ENCODE measurements at places on chromosomes 7 and 10.
A peak's percentile ranks its signal among the peaks of the same experiment; 100 is the strongest.

DNA sequence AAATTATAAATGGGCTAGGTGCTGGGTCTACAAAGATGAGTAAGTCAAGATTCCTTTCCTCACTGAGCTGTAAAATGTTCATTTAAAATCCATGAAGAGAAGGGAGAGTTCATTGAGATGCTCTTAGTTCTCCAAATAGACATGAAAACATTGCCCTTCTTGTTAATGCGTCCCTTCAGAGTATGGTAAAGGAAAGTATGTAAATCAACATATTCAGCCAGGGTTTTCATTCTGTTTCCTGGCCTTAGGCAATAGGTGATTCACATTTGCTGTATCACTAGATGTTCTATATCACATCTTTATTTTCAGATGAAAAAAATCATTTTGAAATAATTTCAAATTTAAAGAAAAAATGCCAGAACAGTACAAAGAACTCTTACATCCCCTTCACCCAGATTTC is 5.4 kb downstream of the ANKIB1 start:
- DNase-seq, result no peak

GRCh38 chr10:19659920-19660655 is 156.1 kb upstream of the PLXDC2 start:
- DNase-seq, result no peak

DNA sequence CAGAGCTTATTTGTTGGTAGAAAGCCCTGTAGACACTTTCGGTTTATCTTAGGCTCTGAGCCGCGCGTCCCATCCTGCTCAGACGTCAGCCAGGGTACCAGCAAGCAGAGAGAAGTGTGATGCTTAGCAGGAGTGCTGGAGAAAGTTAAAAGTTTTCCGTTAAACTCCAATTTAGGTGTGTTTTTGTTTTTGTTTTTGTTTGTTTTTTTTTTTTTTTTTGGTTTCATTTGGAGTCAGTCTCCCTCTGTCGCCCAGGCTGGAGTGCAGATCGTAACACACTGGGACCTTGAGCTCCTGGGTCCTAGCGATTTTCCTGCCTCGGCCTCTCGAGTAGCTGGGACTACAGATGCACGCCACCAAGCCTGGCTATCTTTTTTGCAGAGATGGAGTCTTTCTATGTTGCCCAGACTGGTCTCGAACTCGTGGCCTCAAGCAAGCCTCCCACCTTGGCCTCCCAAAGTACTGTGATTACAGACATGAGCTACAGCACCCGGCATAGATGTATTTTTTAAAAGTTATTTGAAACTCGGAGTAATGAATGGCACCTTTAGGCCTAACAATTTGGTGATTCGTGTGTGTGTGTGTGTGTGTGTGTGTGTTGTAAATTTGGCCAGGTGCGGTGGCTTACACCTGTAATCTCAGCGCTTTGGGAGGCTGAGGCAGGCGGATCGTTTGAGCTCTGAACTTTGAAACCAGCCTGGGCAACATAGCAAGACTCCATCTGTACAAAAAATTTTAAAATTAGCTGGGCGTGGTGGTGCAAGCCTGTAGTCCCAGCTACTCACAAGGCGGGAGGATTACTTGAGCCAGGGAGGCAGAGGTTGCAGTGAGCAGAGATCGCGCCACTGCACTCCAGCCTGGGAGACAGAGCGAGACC is 1.3 kb upstream of the HIP1 start:
- peak; percentile 40 for DNase-seq

DNA sequence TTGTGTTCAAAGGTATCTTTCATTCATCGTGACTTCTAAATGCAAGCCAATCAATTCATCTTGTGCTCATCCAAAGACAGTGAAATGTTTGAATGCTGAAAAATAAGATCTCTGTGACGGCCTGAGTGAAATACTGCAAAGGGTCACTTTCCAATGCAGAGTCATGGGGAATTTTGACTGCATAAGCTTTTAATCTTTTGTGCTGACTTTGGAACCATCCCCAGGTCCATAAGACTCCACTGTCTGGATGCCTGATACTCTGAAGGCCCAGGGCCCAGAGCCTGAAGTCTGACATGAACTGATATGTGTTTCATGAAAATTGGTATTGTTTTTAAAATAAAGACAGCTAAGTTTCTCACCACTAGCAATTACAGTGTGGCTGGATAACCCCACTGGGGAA is 39.0 kb downstream of the PPP1R3C start:
- DNase-seq, result no peak

DNA sequence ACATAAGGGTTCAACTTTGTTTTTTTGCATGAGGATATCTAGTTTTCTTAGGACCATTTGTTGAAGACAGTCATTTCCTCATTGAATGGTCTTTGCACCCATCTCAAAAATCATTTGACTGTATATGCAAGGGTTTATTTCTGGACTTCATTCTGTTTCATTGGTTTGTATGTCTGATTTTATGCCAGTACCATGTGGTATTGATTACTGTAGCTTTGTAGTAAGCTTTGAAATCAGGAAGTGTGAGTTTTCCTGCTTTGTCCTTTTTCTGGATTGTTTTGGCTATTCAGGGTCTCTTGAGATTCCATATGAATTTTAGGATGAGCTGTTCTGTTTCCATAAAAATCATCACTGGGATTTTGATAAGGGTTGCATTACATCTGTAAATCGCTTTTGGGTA is 63.9 kb downstream of the SND1 start:
- no peak for DNase-seq

DNA sequence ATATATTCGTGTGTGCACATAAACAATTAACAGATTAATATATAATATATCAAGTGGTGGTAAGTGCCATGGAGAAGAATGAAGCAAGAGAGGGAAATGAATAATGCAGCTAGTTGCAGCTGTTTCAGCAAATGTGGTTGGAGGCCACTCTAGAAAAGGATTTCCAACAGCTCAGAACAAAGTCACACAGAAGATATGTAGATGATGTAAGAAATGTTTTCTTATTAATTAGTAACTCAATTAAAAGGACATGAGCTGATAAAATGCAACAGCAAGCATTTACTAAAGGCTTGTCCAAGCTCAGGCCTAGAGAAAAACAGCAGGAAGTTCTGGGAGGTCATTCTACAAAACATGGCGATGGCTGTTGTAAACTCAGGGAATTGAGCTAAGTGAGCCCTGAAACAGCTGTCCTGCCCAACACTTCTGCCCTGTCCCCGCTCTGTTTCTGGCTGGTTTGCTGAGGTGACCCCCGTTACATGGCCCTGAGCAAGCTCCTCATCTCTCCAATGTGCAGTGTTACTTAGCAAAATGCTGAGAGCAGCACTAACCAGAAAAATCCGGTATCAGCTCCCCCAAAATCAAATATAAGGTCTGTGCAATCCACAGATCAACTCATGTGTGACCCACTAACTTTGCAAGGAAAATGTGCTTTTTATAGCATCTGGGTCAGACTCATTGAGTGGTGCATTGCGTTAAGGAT is 23.4 kb upstream of the C10orf67 start:
- DNase-seq, result no peak

- DNase-seq, result no peak
Observed at GRCh38 chr7:40793132-40793531, 658.3 kb downstream of the SUGCT start.

DNA sequence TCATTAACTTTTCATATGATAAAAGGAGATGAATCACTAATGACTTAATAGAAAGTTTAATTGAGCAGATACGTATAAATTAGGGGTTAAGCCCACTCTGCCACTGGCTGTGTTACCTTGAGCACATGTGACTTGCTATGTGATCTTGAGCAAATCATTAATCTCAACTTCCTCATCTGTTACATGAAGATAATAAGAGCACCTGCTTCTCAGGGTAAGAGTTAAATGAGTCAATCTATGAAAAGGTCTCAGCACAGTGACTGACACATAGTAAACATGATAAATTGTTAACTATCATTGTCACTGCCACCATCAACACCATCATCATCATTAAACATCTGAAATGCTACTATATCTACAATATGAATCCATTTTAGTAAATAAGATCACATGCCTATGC is 110.8 kb downstream of the TPK1 start:
- no peak for DNase-seq

- no peak for DNase-seq
Observed at GRCh38 chr10:59109826-59110225, 66.6 kb upstream of the PHYHIPL start.

- DNase-seq, result no peak
Observed at GRCh38 chr7:149731207-149731955, 42.0 kb downstream of the ZNF467 start.

GRCh38 chr10:22682237-22683139 is 31.9 kb downstream of the PIP4K2A start:
- DNase-seq, result peak; percentile 52

GRCh38 chr10:35559416-35559815 is 45.7 kb upstream of the GJD4 start:
- no peak for DNase-seq

GRCh38 chr7:152664636-152665035 is 11.3 kb downstream of the XRCC2 start:
- DNase-seq, result no peak

- no peak for DNase-seq
Observed at GRCh38 chr10:105706281-105707026, 1065.4 kb downstream of the SORCS3 start.

- no peak for DNase-seq
Observed at GRCh38 chr7:23065974-23066373, 39.6 kb upstream of the KLHL7 start.

- DNase-seq, result no peak
Observed at GRCh38 chr7:149831741-149832219, 6.4 kb upstream of the ZNF862 start.

- no peak for DNase-seq
Observed at GRCh38 chr7:166338-167060, 25.9 kb upstream of the FAM20C start.

DNA sequence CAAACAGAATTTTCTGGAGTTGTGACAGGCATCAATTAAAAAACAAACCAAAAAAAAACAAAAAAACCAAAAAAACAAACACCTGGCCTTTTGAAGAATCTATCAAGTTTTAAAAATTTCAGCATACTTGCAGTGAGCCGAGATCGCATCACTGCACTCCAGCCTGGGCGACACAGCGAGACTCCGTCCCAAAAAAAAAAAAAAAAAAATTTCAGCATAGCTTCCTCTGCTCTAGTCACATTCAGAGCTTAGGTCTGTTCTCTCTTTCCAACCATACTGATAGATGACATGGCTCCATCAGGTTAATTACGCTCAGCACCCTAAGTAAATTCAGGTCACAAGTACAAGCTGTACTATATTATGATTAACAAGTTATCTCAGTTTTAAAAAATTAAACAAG is 3.1 kb downstream of the KBTBD2 start:
- no peak for DNase-seq

- no peak for DNase-seq
Observed at GRCh38 chr7:26192485-26193087, 8.0 kb downstream of the HNRNPA2B1 start.

- no peak for DNase-seq
Observed at GRCh38 chr10:102644646-102645387, 538 bp downstream of the TRIM8 start.

- no peak for DNase-seq
Observed at GRCh38 chr7:130379532-130379920, 768 bp upstream of the CPA1 start.

DNA sequence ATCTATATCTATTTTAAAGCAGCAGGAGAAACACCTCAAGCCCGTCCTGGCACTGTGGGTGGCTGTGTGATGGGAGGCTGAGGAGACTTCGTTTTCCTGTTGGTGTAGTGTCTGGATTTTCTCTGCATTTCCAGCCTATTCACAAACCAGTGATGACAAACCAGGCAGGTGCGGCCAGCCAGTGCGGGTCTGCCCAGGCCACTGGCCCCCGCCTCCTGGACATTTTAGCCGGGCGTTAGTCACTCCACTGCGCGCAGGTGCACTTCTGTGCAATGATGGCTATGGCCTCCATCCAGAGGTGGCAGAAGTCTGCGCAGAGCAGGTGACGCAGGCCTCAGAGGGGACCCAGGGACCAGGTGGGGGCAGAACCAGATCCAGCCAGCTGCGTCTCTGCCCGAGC is 64.9 kb upstream of the PITRM1 start:
- DNase-seq, result no peak

- DNase-seq, result no peak
Observed at GRCh38 chr7:20647908-20648776, 32.7 kb downstream of the ABCB5 start.

- DNase-seq, result no peak
Observed at GRCh38 chr7:95027234-95027872, 120.0 kb downstream of the PPP1R9A start.

GRCh38 chr10:133357285-133358161 is at the start of gene FUOM:
TSS of gene FUOM (minus strand) at chr10:133358019. CDS start at chr10:133358007, 12 bp downstream.
- DNase-seq, result no peak

DNA sequence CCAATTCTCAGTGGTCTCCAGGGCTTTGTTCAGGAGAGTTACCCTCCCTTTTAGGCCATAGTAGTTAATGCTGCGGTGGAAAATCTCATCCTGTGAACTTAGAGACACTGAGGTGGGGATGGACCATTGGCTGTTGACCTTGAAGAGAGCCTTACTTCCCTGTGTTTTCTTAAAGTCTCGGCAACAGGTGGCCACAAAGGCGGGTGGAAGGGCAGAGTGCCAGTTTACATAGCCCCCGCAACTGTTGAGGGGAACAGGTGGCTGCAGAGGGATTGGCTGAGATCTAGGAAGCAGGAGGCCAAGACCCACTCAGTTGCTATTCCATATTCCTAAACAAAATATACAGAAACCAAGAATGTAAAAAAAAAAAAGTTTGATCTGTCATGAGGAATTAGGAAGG is 160.6 kb downstream of the ST7 start:
- no peak for DNase-seq

GRCh38 chr10:124724279-124725027 is 19.7 kb downstream of the FAM53B start:
- DNase-seq, result no peak

GRCh38 chr7:80873140-80873539 is 45.7 kb downstream of the SEMA3C start:
- DNase-seq, result no peak

DNA sequence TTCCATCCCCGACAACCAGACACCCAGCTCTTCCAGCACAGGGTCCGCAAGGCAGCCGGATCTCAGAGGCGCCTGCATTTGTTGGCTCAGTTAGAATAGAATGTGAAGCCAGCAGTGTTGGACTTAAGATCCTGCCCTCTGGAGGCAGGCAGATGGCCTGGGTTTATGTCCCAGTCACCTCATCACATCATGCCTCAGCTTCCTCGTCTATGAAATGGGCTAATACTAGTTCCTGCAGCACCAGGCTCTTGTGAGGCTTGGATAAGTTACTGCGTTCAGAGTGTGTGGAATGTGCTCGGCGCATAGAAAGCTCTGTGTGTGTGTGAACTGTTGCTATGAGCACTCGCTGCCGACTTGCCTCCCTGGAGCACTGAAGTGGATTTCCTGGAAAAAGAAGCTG is 202.5 kb upstream of the GPR26 start:
- DNase-seq, result no peak

DNA sequence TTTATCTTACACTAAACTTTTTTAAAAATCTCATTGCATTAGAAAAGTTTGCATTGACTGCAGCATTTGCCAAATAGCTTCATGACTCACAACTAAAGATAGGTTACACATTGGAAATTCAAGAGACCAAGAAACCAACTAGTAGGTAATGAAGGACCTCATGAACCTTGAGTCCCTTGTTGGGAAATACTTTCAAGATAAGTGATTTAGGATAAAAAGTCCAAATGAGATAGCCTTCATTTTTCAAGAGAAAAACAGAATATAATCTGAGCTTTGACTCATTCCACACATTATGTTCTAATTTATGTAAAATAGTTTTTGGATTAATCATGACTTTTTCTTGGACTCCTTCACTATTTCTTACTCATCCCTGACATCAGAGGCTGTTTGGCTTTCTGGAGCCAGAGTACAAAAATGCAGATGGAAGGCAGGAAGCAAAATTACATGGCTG is 13.1 kb upstream of the LIPF start:
- DNase-seq, result no peak
